ENCODE measurements at places on chromosomes 7 and 10.

- DNase-seq = no peak
Measured at GRCh38 chr10:19048489-19048888, at the start of gene MALRD1. Gene MALRD1 (plus strand): TSS chr10:19048801. CDS start chr10:19048939, 138 bp downstream.

- no peak for DNase-seq
Measured at GRCh38 chr7:20963556-20964280, 177.0 kb upstream of the SP8 start.

- no peak for DNase-seq
Measured at GRCh38 chr10:73759512-73760115, 15.4 kb downstream of the SEC24C start.

DNA sequence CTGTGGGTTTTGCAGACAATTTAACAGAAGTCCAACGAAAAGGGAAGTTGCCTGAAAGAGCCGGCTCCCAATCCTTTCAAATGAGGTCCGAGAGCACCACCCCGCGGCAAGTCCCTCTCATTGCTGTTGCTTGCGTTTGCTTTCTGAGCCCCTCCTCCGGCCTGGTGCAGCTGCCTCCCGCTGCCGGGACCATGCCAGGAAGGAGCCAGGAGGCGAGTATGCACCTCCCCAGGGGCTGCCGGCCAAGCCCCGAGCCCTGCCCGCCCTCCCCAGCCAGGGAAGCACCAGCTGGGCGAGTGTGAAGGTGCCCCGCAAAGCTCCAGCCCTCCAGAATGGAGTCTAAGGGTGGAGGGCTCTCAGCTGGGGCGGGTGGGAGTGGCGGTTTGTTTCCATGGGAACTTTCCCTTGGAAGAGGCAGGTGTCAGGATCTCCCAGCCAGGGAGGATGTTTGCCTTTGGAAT lies 25.8 kb upstream of the PPP2R2D start:
- DNase-seq = peak; percentile 74

- DNase-seq = no peak
Measured at GRCh38 chr7:143979359-143979758, 20.8 kb upstream of the OR6B1 start.

GRCh38 chr7:106465704-106466468 lies 181.1 kb upstream of the NAMPT start:
- DNase-seq = no peak

DNA sequence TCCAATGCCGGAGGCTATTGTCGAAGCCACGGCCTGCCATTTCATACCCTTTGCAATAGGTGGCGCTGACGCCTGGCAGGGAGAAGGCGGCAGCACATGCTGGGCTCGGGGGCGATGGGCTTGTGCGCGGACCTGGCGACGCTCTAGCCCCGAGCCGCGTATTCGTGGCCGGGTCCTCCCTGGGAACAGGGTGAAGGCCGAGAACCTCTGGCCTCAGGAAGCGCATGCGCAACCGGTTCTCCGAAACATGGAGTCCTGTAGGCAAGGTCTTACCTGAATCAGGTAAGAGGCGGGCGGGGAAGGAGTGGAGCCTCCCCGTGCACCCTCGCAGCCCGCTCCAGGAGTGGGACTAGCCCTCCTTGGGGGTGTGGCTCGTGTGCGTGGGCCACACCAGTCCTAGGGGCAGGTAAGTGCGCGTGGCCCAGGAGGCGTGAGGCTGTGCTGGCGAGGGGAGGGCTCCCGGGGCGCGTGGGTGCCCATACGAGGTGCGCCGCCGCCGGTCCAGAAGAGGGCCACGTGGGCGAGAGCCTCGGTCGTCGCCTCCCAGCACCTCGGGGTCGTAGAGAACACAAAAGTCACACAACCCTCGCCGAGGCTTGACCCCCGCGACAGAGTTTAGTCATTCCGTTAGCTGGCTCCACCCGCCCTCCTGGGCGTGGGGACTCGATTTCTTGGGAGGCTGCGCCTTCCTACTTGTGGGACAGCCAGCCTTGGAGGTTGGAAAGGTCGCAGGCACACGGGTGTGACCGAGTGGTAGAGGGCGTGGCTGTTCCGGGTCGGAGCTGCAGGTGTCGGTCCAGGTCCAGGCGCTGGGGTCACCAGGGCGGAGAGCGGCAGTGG lies 5.6 kb upstream of the MEST start:
- peak; percentile 35 for DNase-seq

DNA sequence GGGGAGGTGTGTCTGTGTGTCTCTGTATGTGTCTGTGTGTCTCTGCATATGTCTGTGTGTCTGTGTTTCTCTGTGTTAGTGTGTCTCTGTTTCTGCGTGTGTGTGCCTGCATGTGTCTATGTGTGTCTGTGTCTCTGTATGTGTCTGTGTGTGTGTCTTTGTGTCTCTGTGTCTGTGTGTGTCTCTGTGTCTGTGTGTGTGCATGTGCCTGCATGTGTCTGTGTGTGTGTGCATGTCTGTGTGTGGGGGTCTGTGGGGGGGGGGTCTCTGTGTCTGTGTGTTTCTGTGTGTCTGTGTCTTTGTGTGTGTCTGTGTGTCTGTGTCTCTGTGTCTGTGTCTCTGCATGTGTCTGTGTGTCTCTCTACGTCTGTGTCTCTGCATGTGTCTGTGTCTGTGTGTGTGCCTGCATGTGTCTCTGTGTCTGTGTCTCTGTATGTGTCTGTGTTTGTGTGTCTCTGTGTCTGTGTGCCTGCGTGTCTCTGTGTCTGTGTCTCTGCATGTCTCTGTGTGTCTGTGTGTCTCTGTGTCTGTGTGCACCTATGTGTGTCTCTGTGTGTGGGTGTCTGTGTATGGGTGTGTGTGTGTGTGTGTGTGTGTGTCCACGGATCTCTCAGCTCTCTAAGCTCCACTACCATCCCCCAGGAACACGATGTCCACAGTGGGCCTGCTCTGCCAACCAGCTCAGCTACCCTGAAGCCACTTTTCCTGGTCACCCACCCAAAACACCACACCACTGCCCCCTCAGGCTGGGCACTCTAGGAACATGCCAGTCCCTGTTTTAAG lies 41.7 kb downstream of the RASGEF1A start:
- no peak for DNase-seq

GRCh38 chr10:114206902-114207301 lies 27.7 kb downstream of the TDRD1 start:
- no peak for DNase-seq

DNA sequence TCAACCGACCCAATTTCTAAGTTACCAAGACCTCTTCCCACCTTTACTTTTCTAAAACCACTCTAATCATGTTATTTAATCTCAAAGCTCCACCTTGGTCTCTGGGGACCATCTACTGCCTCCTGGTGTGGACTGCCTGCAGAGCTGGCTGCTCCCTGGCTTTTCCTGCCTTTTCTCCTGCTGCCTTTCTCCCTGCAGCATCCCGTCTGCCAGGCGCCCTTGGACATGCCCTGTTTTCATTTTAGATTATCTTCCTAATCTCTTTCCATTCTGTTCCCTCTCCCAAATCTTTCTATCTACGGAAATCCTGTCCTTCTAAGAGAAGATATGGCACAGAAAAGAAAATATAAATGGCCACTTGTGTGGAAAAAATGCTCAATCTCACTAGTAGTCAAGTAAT lies 23.1 kb downstream of the TCAF1 start:
- DNase-seq = no peak

GRCh38 chr10:83978681-83979383 lies 160.5 kb upstream of the GHITM start:
- DNase-seq = no peak

- no peak for DNase-seq
Measured at GRCh38 chr10:118472415-118473304, 122.8 kb downstream of the PRLHR start.

- DNase-seq = no peak
Measured at GRCh38 chr10:111209692-111210091, 132.9 kb downstream of the ADRA2A start.

- no peak for DNase-seq
Measured at GRCh38 chr10:76211691-76212090, 780.3 kb downstream of the LRMDA start.

DNA sequence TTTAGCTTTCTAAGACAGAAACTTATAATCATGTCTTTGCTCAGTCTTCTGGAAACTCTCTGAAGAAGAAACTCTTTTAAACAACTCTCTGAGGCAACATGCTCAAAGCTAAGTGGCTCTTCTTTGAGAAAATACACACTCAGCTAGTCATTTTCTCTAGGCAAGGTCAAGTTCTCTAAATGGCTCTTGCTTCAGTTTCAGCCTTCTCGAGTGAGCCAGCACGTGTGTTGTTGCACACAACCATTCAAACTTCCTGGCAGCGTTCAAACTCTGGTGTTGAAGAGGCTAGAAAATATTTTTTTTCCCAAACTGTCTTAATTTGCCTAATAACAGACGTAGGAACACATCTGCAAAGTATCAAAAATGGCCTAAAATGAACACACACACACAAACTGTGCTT lies 129.1 kb downstream of the THSD7A start:
- no peak for DNase-seq

- DNase-seq = no peak
Measured at GRCh38 chr10:5346881-5347280, 17.9 kb upstream of the UCN3 start.

DNA sequence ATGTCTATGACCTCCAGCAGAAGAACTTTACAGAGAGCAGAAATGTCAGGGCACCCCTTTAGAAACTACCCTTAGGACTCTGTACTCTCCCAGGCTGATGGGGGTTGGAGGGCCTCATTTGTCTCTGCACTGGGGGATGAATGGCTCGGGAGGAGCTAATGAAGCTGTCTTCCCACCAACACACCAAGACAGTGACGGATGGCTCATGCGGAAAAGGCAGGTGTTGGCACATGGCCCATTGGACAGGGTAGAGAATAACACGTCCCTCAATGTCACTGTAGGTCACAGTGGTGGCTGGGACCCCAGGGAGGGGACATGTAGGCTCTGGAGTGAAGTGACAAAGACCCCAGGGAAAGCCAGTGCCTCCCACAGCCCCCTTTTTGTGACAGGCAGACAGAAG lies 64.0 kb upstream of the PCBD1 start:
- no peak for DNase-seq

DNA sequence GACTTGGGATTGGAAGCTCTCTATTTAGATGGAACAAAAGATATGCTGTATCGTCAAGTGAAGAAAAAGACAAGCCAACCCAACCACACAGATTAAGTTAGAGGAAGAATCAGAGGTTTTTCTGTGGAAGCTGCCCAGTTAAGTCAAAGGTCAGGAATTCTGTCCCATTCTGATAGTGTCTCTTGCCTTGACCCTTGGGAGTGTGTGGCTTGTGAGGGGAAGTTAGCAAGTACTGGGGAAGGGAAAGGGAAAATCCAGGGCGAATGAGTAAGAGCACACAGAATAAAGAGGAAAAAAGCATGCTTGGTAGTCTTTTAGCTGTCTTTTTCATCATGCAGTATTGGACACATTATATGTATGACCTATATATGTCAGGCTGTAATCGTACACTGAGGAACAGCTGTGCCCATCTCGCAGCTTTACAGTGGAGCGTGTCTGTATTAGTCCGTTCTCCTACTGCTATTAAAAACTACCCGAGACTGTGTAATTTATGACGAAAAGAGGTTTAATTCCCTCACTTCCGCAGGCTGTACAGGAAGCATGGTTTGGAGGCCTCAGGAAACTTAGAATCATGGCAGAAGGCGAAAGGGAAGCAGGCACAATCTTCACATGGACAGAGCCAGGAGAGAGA lies 197.2 kb downstream of the GALNT17 start:
- no peak for DNase-seq

- DNase-seq = no peak
Measured at GRCh38 chr10:5890452-5890915, 441 bp downstream of the FBH1 start.

DNA sequence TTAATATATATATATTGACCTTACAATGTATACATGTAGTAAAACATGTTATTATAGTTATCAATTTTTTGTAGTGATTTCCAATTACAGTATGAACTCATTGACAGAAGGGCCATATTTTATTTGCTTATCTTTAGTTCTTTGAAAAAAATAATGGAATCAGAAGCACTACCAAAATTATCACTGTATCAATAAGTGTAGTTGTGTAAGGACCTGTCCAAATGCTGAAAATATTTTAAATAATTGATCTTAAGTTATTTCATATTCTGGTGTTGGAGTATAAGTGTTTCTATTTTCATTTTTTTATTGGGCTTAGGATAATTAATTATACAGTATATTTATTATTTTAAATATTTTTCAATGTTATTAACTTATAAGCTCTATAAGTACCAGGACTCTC lies 8.5 kb upstream of the DGKB start:
- DNase-seq = no peak

DNA sequence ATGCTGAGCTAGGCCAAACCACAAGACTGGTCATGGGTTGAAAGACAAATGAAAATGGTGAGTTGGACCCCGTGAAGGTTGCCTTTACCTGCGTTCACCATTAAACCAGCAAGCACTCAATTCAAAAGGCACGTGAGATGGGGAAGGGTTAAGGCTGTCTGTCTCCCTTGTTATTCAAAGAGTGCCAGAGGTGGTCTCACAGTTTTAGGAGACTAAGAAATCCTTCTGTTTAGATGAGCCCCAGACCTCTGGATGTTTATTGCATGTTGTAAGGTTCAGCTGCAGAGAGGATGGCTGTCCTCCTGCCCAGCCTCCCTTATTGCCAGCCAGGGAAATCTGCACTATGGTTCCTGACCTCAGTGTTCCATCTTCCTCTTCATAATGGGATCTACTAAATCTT lies 498.0 kb upstream of the CELF2 start:
- no peak for DNase-seq

DNA sequence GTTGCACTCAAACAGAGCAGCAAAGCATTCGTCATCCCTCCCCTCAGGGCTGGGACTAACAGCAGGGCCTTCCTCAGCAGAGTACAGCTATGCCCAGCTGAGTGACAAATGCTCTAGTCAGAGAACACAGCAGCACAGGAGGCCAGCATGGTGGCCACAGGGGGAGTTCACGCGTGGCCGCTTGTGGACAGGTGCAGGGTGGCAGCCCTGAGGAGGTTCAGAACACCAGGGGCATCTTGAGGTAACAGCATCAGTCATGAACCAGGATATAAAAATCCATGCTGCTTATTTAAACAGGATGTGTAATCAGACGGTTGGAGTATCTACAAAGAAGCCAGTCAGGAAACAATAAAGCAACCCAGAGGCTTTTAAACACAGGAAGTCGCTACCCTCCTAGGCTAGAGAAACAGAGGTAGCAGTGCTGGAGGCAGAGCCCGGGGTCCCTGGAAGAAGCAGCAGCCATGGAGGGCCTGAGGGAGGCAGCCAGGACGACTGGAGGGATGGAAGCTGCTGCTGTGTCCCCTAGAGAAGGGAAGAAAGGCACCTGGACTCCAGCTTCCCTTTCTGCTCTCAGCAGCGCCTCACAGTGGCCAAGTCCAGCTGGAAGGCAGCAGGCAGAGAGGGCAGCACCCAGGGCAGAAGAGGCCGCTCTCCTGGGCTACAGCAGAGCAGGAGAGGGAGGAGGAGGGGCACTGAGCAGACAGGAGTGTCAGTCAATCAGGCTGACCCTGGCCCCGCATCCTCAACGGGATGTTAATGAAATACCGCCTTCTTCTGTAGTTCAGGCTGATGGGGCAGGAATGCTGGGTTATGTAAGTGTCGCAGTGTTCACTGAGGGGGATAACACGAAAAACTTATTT lies 70.8 kb upstream of the UCN3 start:
- DNase-seq = no peak
